ENCODE measurements at places on chromosomes 2 and 18.

DNA sequence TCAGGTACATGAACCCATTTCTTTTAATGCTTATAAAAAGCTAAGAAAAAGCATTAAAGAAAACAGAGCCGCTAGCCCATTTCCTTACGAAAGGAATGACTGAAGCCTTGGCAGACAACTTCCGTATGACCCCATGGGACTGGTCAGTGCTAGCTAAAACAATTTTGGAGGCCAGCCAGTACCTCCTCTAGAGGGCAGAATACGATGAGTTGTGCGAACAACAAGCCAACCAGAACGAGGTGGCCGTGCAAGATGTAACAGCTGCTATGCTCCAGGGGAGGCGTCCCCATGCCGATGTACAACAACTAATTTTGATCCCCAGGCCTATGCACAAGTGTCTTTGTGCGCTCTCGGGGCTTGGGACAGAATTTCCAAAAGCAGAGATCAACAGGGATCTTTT, 16.7 kb downstream of the MAP3K2 start:
- no peak for DNase-seq

DNA sequence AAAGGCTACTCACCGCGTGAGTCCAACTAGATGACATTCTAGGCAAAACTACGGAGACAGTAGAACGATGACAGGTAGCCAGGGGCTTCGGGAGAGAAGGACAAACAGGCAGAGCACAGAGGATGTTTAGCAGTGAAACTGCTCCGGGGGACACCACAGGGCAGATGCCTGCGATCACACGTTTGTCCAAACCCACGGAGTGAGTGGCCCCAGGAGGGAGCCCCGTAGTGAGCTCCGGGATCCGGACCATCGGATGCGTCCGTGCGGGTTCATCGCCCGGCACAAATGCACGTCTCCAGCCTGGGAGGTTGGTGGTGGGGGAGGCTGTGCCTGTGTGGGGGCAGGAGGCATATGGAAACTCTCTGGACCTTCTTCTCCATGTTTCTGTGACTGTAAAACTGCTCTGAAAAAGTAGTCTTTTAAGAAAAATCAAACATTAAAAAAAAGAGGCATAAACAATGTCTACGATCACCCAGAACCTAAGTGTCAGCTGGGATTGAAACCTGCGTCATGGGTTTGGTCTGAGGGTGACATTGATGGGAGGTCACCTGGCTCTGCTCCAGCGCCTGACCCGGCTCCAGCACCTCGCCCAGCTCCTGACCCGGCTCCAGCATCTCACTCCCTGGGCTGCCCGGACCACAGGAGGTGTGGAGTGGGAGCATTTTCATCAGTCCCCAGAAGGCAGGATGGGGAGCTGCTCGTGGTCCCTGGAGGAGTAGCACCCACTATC, 83.0 kb upstream of the CTDP1 start:
- no peak for DNase-seq

- DNase-seq: peak; percentile 52
Observed at GRCh38 chr2:26144953-26145680, 27.8 kb upstream of the GAREM2 start.

GRCh38 chr2:138727956-138728355, 52.2 kb downstream of the NXPH2 start:
- DNase-seq: no peak

DNA sequence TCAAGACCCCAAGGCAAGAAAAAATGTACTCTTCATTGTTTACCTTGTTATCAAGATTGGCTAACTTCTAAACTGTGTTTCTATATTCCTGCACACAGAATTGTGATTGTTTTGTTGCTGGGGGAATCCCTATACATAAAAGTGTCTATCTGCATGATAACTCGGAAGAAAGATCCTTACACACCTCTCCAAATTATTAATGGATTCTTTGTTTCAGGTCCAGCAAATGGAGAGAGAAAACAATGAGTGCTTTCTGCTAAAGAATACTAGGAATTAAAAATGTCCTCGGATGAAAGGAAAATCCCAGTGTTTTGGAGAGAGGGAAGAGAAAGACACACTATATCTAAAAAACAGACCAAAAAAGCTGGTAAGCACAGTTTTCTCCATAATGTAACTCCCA, 6.2 kb upstream of the DAPL1 start:
- no peak for DNase-seq

GRCh38 chr2:218648787-218649100, 10.7 kb downstream of the ZNF142 start:
- DNase-seq: no peak

DNA sequence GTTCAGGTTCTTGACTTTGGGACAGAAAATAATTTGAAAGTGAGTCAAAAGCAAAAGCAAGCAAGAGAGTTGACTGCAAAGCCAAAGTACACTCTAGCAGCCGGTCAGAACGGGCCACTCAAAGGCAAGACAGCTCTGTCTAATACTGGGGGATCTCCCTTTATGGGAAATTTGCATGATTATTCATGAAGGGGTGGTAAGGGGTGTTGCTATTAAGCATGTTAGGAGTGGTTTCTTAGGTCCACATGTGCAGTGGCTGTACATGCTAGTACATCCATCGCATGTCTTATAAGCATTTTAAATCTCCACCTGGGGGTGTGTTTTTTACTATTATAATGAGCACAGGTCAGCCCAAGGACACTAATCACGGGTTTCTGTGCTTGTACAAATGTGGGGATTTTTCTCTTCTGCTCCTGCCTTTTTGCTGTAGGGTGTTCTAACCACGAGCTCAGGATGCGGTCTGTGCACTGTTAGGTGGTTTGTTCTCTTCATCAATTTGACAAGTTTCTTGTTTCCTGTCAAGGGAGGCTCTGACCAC, 60.2 kb upstream of the SPP2 start:
- no peak for DNase-seq

GRCh38 chr2:60091266-60091665, 462.2 kb downstream of the BCL11A start:
- DNase-seq: no peak

- no peak for DNase-seq
Observed at GRCh38 chr2:166118180-166118579, 9.6 kb downstream of the SCN1A start.

GRCh38 chr18:46891742-46892214, 25.5 kb downstream of the PIAS2 start:
- DNase-seq: peak; percentile 15

- no peak for DNase-seq
Observed at GRCh38 chr2:239225871-239226561, 174.8 kb downstream of the HDAC4 start.

- no peak for DNase-seq
Observed at GRCh38 chr2:71478806-71479205, 25.4 kb downstream of the DYSF start.

DNA sequence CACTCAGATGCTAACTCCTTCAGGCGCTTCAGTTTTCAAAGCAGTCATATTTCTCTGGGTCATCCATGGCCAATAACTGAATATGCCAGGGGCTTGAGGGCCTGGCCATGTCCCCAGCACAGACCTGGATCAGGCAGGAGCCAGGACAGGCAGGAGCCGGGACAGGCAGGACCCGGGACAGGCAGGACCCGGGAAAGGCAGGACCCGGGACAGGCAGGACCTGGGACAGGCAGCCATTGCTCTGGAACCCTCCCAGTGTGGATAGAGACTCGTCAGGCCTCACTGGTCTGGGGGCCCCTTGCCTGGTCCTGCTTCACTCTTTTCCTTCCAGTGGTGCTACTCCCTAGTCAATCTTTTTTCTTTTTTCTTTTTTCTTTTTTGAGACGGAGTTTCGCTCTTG, 117.5 kb upstream of the TEX51 start:
- DNase-seq: no peak

DNA sequence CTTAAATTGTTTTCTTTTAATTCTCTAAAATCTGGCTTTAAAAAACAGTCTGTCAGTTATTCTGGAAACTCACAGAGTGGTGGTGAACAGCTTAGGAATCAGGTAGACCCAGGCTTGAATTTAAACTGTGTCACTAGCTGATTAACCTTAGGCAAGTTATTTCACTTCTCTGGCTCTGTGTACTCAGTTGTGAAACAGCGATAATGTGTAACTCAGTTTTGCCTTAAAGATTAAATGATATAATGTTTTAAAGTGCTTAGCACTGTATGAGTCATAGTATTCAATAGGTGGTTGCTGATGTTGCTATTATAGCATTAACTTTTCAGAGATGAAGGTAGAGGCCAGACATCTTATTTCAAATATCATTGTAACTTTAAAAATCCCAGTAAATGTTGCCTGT, 40.7 kb downstream of the PKP4 start:
- no peak for DNase-seq

GRCh38 chr2:199784512-199784911, 66.5 kb downstream of the FTCDNL1 start:
- DNase-seq: no peak

GRCh38 chr18:67682516-67682915, 166.0 kb upstream of the DSEL start:
- DNase-seq: no peak

GRCh38 chr2:140454717-140455116, 1674.5 kb upstream of the NXPH2 start:
- DNase-seq: no peak

GRCh38 chr18:11176481-11176881, 27.1 kb upstream of the PIEZO2 start:
- no peak for DNase-seq

DNA sequence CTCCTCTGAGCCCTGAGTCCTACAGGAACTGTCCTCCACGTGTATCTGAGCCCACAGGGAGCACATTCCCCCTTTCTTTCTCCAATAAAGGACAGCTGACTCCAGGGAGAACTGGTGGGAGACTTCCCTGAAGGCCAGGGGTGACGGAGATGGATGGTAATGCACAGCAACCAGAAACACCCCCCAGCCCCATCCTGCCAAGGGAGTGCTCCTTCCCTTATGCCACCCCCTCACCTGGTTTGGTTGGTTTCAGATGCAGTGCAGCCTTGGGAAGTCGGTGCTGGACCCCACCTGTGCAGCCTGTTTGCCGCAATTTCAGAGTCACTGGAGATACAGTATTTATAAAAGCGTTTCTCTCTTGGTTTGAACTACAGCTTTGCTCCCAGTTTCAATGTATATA, 24.0 kb downstream of the GPR55 start:
- DNase-seq: no peak

Measured in GM19239 (cell line).